Mesothelial cell of epicardium (in vitro differentiated cells): ENCODE measurements at places on chromosomes 16 and 17.

GRCh38 chr16:66605979-66606751, 1.7 kb downstream of the CMTM3 start:
- no peak for DNase-seq

GRCh38 chr16:6574146-6574545, 758.5 kb upstream of the RBFOX1 start:
- DNase-seq, result no peak

DNA sequence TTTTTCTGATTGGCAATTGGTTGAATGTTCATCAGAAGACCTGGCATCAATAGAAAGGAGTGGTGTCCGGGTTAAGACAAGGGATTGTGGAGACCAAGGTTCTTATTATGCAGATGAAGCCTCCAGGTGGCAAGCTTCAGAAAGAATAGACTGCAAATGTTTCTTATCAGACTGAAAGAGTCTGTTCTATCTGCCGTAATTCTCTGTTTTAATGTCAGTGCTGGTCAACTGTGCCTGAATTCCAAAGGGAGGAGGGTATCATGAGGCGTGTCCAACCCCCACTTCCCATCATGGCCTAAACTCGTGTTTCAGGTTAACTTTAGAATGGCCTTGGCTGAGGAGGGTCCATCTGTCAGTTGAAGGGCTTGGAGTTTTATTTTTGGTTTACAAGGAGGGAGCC, 60.4 kb upstream of the AKTIP start:
- DNase-seq, result no peak

- no peak for DNase-seq
Observed at GRCh38 chr17:16081507-16082087, 82.0 kb downstream of the TTC19 start.

GRCh38 chr17:38587203-38587602, 18.5 kb downstream of the SRCIN1 start:
- DNase-seq, result no peak

DNA sequence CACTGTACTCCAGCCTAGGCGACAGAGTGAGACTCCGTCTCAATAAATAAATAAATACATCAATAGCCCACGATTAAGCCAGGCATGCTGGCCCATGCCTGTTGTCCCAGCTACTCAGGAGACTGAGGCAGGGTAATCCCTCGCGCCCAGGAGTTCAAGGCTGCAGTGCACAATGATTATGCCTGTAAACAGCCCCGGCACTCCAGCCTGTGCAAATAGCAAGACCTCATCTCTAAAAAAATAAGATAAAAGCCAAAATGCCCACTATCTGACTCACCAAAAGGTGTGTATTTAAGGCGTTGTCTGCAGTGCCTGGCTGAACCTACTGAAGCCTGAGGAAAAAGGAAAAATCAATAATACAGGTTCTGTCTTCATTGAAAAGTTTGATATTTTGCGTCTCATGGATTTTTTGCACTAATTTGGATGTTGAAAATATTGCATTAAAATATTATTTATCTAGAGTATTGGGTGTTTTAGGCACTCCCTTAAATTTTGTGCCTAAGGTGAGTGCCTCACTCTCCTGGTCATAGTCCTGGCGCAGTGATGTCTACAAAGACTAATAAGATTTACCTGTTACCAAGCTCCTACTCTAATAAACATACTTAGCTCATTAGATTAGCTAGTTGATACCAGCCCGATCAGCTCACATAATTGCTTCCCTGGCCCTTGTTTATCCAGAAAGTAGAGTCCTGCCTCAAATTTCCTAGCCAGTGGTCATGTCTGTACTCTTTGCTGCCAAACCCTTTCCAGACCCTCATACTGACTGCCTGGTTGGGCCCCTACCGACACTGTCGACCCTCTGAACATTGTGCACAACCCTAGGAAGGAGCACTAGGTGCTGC, 24.7 kb upstream of the TOB1 start:
- DNase-seq, result no peak

- DNase-seq, result no peak
Observed at GRCh38 chr16:19192865-19193264, 24.8 kb downstream of the SYT17 start.

- DNase-seq, result no peak
Observed at GRCh38 chr16:59886021-59886420, 1151.9 kb upstream of the GOT2 start.

DNA sequence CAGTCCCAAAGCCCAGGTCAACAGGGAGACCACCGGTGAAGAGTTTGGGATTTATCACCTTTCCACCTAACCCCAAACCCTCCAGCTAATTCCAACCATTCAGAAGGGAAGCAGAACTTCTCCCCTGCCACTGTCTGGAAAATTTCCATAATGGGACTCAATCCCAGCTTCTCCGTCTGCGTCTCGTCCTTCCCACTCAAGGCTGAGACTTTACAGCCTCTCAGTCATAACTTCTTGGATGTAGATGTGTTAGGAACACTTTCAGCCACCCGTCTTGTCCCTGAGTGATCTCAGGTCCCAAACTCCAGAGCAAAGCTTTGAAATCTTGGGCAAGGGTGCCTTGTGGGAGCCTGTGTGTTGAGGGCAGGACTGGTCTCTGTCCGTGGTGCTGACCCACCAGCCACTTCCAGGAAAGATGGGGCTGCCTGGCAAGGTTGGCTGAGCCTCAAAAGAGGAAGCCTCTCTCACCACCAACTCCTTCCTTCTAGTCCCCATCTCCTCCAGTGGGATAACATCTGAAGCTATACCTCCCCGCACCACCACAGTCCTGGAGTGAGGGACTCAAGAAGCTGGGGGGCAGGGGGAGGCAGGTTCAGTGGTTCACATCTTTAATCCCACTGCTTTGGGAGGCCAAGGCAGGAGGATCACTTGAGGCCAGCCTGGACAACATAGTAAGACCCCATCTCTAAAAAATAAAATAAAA, 9.3 kb downstream of the GAS2L2 start:
- peak; percentile 72 for DNase-seq

GRCh38 chr17:13334374-13334773, 267.4 kb downstream of the HS3ST3A1 start:
- no peak for DNase-seq

DNA sequence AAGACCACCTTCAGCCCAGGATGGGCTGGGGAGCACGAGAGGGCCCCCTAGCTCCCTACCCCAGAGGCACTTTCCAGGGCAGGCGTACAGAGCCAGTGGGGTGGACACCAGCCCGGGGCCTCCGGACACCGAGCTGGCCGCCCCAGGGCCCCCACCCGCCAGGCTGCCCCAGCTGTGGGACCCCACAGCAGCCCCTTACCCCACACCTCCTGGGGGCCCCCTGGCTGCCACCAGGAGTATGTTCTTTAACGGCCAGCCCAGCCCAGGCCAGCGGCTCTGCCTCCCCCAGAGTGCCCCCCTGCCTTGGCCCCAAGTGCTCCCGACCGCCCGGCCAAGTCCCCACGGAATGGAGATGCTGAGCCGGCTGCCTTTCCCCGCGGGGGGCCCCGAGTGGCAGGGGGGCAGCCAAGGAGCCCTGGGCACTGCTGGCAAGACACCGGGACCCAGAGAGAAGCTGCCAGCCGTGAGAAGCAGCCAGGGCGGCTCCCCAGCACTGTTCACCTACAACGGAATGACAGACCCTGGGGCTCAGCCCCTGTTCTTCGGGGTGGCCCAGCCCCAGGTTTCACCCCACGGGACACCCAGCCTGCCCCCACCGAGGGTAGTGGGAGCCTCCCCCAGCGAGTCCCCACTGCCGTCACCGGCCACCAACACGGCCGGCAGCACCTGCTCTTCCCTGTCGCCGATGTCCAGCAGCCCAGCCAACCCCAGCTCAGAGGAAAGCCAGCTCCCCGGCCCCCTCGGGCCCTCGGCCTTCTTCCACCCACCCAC, 24.3 kb upstream of the ZFPM1 start:
- DNase-seq, result no peak

- DNase-seq, result no peak
Observed at GRCh38 chr17:39002991-39003715, 36.0 kb upstream of the FBXO47 start.

GRCh38 chr16:74623214-74623838, 16.4 kb upstream of the GLG1 start:
- DNase-seq, result no peak

DNA sequence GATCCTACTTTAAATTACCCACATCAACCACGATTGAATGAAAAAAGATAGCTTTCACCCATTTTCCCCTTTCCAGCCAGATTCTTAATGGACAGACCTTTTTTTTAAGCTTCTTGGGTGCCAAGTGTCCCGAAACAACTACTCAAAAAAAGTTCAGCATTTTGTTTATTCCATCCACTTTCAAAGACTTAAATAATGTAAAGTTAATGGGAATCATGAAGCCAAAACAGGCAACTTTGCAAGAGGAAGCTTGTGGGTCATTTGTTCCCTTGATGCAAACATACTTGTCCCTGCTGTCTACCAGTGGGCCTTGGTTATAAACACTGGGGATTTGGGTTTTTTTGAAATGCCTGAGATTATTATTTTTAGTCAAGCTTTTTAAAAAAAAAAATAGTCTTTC, 414.0 kb upstream of the PSMD7 start:
- no peak for DNase-seq

- no peak for DNase-seq
Observed at GRCh38 chr17:41267711-41268110, 2.5 kb downstream of the KRTAP9-6 start.
